ENCODE measurements at places on chromosomes 11 and 22. TPM values are rescaled to one million over a fixed set of nuclear protein-coding genes. Genes with fewer than 3 reads are reported as not detected.

DNA sequence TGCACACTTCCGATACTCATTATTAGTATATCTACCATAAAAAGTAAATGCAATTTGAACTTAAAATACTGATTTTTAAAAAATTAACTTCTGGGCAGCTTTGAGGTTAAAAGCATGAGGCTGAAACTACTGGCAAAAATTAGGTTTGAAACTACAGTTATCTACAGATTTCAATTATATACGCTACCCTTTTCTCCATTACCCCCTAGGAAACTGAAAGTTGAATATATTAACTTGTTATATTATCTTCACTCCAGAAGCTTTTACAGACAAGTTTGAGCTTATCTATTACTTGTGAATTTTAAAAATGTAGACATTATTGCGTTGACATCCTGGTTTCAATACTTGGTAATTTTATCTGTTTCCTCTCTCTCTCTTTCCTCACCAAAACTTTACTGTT, 96.7 kb upstream of the DDI1 start:
- no peak for DNase-seq

DNA sequence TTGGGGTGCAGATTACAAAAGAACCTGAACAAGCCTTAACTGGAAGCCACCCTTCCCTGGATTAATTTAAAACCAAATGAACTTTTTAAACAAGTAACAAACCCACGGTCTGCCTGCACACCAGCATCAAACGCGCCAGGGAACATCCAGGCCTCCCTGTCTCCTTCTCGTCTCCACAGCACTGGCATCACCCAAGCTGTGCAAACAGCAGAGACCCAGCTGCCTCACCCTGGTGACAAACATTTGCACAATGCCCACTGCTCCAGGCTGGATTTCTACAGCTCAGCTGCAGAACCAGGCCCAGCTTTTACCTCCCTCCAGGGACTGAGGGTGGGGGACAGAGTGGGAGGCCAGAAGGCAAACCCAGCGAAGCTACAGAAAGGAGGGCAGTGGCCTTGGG, 7.0 kb downstream of the RPL3 start:
- DNase-seq, result no peak

GRCh38 chr11:954392-955153, 28.9 kb downstream of the AP2A2 start:
- no peak for DNase-seq

GRCh38 chr11:100889758-100890157, 202.7 kb downstream of the ARHGAP42 start:
- no peak for DNase-seq

- no peak for DNase-seq
Observed at GRCh38 chr22:28111501-28112189, 192.6 kb upstream of the PITPNB start.

DNA sequence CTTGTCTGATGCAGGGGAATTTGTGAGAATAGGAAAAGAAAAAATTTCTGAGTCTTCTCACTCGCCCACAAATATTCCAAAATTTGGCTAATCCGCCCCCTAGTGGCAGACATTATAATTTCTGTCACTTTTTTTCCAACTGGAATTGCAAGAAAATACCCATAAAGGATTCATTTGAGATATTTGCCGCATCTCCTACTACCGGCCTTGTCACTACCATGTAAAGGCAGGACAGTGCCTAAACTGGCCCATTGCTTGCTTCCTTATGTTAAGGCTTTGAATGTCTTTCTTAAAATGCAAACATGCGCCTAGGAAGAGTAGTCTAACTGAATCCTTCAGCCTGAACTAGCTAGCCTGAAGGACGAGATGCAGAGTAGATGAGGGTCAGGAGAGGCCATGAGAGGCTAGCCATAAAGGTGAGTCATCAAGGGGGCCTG, 9.3 kb upstream of the CEP295 start:
- DNase-seq, result no peak

GTPBP1 gene
- 66.7 TPM for total RNA-seq

GRCh38 chr11:69439127-69439526, 42.3 kb upstream of the LINC01488 start:
- peak; percentile 26 for DNase-seq

OR4A16 gene
- total RNA-seq, result not detected

NCR3LG1 gene
- total RNA-seq, result 3.2 TPM

CALCB gene
- total RNA-seq, result not detected

DNA sequence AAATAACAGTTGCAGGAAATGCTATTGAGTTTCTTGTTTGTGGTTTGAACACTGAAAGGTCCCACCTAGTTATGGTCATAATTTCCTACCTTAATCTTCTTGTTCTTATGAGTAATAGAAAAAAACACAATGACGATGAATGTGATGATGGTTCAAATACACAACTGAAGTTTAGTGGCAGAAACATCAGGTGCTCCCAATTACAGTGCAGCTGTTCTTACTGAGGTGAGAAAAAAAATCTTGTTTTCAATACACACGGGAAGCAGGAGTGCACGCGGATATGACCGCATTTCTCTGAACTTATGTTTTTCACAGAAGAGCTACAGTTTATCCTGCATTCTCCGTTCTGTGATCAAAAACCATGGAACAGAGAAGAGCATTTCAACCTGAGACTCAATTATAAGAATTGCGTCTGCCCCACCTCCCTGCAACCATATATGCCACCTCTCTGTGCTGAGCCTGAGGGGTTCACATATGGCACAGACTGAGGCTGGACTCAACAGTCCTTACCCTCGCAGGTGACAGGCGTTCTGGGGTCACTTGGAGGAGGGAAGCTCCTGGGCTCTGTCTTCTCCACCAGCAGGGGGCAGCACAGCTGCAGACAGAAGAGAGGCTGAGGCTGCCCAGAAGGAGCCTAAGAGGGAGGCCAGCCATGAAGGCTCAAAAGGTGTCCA, 99.7 kb upstream of the IGLL5 start:
- DNase-seq, result peak; percentile 66

CLTCL1 gene
- 6.8 TPM for total RNA-seq

GRCh38 chr22:29872144-29872893, 10.7 kb upstream of the MTMR3 start:
- DNase-seq, result no peak

- DNase-seq, result no peak
Observed at GRCh38 chr11:17594686-17595192, 47.7 kb downstream of the OTOG start.

GRCh38 chr22:25643232-25644000, 78.9 kb downstream of the GRK3 start:
- no peak for DNase-seq

- peak; percentile 85 for DNase-seq
Observed at GRCh38 chr11:70483077-70483861, 84.9 kb downstream of the CTTN start.

- peak; percentile 53 for DNase-seq
Observed at GRCh38 chr11:86577644-86578636, 94.5 kb downstream of the ME3 start.

CHRDL2 gene
- 1.2 TPM for total RNA-seq

DNA sequence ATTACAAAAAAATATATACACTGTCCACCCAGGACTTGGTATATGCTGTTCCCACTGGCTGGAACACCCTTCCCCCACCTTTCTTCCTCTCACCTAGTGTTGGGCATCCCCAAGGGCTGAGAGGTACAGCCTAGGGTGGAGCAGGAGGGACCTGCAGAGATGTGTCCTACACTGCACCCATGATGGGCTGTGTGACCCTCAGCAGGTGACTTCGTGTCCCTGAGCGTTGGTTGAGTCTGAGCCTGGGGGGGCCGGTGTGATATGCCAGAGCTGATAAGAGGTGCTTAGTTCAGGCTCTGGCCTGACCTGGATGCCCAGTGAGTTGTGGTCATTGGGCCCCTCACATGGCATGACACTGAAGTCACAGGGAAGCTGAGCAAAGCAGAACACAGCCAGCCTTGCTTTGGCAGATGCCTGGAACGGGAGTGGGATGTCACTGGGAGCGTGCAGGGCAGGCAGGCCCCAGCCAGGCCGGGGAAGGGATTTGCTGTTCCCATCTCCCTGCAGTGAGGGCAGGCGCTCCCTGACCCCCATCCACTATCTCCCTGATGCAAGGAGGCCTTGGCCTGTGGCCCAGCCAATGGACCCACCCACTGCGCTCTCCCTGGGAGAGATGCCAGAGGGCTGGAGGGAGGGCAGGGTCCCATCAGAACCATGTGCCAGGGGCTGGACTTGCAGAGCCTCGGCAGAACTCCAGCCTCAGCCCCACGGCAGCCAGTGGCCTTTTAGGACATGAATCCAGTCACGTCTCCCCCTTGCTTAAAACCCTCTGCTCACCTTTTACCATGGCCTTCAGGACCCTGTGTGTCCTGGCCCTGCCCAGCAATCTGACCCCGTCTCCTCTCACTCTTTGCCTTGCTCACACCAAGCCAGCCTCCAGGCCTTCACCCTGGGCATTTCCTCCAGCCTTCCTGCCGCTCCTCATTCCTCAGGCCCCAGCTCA, 138.9 kb downstream of the MN1 start:
- no peak for DNase-seq

CCDC81 gene
- 4.8 TPM for total RNA-seq

- DNase-seq, result no peak
Observed at GRCh38 chr11:42812361-42812760, 499.4 kb upstream of the API5 start.

IL18BP gene
- total RNA-seq, result 18.0 TPM

- DNase-seq, result no peak
Observed at GRCh38 chr11:134267966-134268365, 8.2 kb upstream of the GLB1L3 start.

DNA sequence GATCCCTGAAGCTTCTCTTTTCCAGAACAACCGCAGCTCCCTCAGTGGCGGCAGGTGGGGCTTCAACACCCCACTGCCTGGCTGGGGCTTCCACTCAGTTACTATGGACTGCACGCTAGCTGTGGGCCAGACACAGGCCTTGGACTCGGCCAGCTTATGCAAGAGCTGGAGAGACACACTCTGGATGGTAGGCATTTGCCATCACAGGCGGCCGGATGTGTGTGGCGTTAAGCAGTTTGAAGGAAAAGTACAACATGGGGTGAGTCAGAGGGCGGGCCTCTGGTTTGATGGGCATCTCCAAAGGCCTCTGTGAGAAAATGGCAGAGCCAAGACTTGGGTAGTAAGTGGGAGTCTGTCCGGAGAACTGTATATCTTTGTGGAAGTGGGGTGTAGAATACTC, 17.6 kb downstream of the KCNJ4 start:
- DNase-seq, result no peak

DNA sequence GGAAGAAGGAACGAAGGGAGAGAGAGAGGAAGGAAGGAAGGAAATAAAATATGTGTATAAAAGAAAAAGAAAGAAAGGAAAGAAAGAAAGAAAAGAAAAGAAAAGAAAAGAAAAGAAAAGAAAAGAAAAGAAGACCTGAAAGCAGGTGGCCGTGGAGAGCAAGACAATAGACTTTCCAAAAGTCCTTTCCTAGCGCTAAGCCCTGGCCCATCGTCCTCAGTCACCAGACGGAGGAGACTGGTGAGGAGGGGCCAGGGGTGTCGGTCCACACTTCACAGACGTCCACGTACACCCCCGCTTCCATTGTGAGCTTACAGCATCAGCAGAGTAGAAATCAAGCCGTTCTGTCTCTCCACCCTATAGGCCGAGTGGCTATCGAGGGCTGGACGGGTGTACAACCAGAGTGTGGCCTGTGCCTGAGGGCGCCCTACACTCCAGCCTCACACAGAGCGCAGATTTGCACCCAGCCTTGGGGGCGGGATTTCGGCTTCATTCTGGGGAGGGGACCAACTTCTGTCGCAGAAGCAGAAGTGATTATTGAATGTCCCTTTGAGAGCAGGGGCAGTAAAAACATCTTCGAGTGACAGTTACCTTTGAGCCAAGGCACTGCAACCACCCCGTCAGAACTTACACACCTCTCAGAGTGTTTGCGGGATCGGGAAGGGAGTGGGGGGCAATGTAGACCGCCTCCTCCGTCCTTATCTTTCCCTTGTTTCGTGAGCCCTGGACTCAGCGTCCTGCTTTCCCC, 2.0 kb upstream of the BSX start:
- no peak for DNase-seq

- peak; percentile 35 for DNase-seq
Observed at GRCh38 chr11:70582886-70583641, 184.7 kb downstream of the CTTN start.

DNA sequence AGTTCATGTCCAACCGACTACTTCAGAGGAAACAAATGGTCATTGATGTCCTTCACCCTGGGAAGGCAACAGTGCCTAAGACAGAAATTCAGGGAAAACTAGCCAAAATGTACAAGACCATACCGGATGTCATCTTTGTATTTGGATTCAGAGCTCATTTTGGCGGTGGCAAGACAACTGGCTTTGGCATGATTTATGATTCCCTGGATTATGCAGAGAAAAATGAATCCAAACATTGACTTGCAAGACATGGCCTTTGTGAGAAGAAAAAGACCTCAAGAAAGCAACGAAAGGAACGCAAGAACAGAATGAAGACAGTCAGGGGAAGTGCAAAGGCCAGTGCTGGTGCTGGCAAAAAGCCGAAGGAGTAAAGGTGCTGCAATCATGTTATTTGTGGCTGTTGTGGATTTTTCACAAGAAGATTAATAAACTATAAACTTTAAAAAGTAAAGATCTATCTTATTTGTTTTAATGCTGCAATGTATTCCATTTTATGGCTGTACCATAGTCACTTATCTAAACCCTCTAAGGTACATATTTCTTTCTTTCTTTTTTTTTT, 20.1 kb upstream of the HIPK3 start:
- DNase-seq, result no peak

- no peak for DNase-seq
Observed at GRCh38 chr11:110159476-110159875, 66.3 kb downstream of the ZC3H12C start.

OR4P4 gene
- not detected for total RNA-seq

DNA sequence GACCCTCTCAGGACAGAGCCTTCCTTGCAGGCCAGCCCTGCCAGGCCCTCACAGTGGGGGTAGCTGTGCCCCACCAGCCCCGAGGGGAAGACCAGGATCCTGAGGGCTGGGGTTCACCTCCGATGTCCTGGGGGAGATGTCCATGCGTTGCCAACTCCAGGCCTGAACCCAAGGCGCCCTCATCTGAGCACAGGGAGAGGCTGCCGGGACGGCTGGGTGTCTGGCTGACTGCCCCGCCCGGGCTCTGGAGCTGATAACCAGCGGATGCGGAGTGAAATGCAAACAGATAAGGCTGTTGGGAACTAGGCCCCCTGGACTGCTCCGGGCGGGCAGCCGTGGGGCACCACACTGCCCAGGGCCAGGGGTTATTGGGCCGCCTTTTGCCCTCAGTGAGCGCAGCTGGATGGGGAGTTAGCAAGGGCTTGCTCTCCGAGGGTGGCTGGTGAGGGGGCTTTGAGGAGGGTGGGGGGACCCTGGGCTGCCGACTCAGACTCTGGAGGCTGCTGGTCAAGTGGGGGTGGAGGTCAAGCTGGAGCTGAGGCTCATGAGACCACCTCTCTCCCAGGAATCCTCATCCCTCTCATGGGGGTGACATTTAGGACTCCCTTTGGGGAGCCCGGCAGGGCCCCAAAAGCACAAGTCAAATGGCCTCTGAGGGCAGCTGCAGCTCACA, 5.6 kb upstream of the MUC6 start:
- DNase-seq, result peak; percentile 57

OR51A7 gene
- total RNA-seq, result not detected

HOATZ gene
- total RNA-seq, result 15.0 TPM

Measured in lower lobe of right lung (tissue), 2 donors.